Ascending aorta (tissue), 2 donors: ENCODE measurements at places on chromosomes 7 and 10. TPM values are rescaled to one million over a fixed set of nuclear protein-coding genes. Genes with fewer than 3 reads are reported as not detected.

C10orf143 gene
- total RNA-seq: 0.11 TPM

LIPJ gene
- total RNA-seq: not detected

DNA sequence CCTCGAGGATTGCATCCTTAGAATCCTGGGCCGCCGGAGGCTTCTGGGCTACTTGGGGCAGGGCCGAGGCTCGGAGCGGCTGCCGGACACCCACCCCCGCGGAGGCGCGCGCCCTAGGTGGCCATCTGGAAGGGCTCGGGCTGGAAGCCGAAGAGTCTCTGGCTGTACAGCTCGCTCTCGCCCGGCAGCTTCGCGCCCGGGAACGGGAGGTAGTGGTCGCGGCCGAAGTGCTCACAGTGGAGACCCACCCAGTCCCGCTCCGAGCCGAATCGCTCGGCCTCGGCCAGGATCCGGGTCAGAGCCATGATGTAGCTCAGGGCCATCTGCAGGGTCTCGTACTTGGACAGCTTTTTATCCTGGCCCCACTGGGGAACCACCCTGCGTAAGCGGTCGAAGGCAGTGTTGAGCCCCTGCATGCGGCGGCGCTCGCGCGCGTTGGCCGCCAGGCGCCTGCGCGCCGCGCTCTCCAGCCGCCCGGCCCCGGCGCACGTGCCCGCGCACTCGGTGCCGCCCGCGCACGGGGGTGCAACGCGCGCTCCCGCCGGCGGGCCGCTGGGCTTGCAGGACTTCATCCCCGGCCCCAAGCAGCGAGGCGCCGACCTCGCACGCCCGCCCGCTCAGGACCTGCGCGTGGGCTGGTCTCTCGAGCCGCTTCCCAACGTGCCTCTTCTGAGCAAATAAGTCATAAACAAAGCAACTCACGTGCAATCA, 652 bp downstream of the ATOH7 start:
- no peak overlapping the region for H3K27ac ChIP-seq
- no peak for DNase-seq
- H3K4me1 ChIP-seq: peaks cover 2% of the 10 kb centered on the region
- peak overlapping the region; percentile 72 for H3K4me3 ChIP-seq
- H3K36me3 ChIP-seq: no peaks in the 10 kb centered on the region

- H3K27ac ChIP-seq: no peak overlapping the region
- DNase-seq: no peak
- no peak overlapping the region for H3K4me3 ChIP-seq
- H3K4me1 ChIP-seq: no peaks in the 10 kb centered on the region
- H3K36me3 ChIP-seq: no peaks in the 10 kb centered on the region
- no peaks in the 10 kb centered on the region for H3K27me3 ChIP-seq
These were observed 239.6 kb downstream of the DNAJB6 start for GRCh38 chr7:157576415-157576814.

GRCh38 chr10:47260505-47261111, 39.4 kb upstream of the GDF10 start:
- H3K27me3 ChIP-seq: no peaks in the 10 kb centered on the region
- no peak overlapping the region for H3K27ac ChIP-seq
- no peaks in the 10 kb centered on the region for H3K4me1 ChIP-seq
- H3K36me3 ChIP-seq: no peaks in the 10 kb centered on the region
